ENCODE measurements at places on chromosomes 1 and 21.

DNA sequence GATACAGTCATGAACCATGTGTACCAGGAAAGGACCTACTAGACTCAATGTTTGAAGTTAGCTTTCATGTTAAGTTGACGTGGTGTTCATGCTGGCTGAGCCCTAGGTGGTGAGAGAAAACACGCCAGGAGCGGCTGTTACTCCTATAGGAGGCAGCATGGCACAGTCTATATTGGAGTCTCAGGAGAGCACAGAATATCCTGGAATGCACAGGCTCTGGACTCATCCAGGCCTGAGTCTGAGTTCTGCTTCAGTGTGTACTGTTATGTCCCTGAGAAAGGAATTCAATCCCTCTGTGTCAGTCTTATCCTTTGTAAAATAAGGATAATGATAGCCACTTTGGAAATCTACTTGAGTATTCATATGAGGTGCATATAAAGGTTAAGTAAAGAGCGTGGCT, 41.2 kb downstream of the DPT start:
- no peak overlapping the region for H3K4me3 ChIP-seq
- peaks cover 4% of the 10 kb centered on the region for H3K4me1 ChIP-seq
- no peaks in the 10 kb centered on the region for H3K27me3 ChIP-seq
- no peak overlapping the region for H3K27ac ChIP-seq
- peak; percentile 29 for DNase-seq
- no peaks in the 10 kb centered on the region for H3K36me3 ChIP-seq

- peak; percentile 25 for DNase-seq
- H3K27me3 ChIP-seq, result no peaks in the 10 kb centered on the region
- H3K4me3 ChIP-seq, result no peak overlapping the region
- H3K4me1 ChIP-seq, result peaks cover 9% of the 10 kb centered on the region
Measured at GRCh38 chr1:3545363-3546047, 65.8 kb downstream of the MEGF6 start.

DNA sequence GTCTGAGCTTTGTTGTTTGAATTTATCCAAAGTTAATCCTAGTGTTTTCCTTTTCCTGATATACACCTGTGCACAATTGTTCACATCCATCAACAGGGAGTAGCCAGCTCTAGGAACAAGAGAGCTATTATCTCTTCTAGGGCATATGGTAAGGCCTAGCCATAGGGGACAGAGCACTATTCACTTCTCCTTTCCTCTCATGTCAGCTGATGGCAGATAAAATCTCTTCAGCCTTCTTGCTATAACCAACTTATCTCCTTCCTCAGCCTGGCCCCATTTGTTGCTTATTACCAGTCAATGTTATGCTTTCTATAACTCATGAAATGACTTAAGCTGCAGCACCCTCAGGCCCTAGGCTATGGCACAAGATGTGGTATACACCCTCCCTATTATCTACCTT, 38.9 kb downstream of the PATJ start:
- H3K4me1 ChIP-seq, result peaks cover 12% of the 10 kb centered on the region
- no peak for DNase-seq
- H3K27ac ChIP-seq, result no peak overlapping the region
- no peaks in the 10 kb centered on the region for H3K27me3 ChIP-seq
- H3K36me3 ChIP-seq, result no peaks in the 10 kb centered on the region
- no peak overlapping the region for H3K4me3 ChIP-seq

GRCh38 chr1:221915764-221916163, 173.9 kb upstream of the DUSP10 start:
- no peaks in the 10 kb centered on the region for H3K4me1 ChIP-seq
- no peaks in the 10 kb centered on the region for H3K27me3 ChIP-seq
- DNase-seq, result no peak
- no peak overlapping the region for H3K4me3 ChIP-seq
- H3K27ac ChIP-seq, result no peak overlapping the region

DNA sequence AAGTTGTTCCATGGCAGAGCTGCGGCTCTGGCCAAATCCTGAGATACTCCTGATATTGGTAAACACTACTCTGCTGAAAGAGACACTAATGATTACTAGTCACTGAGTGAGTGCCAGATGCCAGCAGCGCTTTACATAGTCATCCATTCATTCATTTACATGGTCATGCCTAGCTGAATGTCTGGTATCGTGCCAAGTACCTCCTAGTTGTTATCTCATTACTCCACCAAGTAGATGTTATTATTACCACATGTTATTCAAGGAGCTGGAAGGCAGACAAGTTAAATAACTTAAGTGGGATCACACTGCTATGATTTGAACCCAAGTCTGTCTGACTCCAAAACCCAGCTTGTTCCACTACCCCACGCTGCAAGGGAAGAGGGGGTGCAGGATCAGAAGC, 4.7 kb downstream of the OLFML2B start:
- H3K4me1 ChIP-seq, result peaks cover 4% of the 10 kb centered on the region
- peaks cover 15% of the 10 kb centered on the region for H3K27me3 ChIP-seq
- H3K27ac ChIP-seq, result no peak overlapping the region
- H3K36me3 ChIP-seq, result no peaks in the 10 kb centered on the region
- no peak overlapping the region for H3K4me3 ChIP-seq

- H3K4me3 ChIP-seq, result no peak overlapping the region
- H3K27ac ChIP-seq, result no peak overlapping the region
- DNase-seq, result no peak
- no peaks in the 10 kb centered on the region for H3K36me3 ChIP-seq
Measured at GRCh38 chr1:180167721-180168467, 13.2 kb downstream of the QSOX1 start.
